HFFc6 (cell line): ENCODE measurements at places on chromosomes 5 and 9.

DNA sequence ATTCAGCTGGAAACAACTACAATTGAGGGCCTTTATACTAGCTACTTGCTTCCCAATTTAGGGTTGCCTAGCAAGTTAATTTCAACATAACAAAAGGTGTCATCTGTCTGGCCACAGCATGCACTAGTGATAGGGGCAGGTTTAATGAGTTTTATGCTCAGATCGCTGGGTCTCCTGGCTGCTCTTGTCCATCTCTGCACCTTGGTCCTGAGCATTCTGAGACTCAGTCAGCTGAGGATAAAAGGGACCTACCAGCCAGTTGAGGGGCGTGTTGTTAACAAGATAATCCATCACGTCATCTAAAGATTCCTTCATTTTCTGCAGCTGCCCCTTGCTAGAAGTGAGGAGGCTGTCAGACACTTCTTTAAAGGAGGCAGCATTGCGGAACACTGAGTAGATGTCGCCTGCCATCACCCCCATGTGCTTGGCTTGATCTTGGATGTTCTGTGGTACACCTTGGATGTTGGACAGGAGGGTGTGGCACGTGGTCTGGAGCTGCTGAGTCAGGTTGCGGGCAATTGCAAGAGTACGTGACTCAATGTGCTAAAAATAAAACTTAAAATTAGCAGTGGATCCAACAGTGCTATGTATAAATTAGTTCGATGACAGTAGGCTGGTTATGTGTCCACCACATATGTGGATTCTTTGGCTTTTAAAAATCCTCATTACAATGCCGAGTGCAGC is 11.0 kb downstream of the PLIN2 start:
- peak; percentile 69 for DNase-seq

DNA sequence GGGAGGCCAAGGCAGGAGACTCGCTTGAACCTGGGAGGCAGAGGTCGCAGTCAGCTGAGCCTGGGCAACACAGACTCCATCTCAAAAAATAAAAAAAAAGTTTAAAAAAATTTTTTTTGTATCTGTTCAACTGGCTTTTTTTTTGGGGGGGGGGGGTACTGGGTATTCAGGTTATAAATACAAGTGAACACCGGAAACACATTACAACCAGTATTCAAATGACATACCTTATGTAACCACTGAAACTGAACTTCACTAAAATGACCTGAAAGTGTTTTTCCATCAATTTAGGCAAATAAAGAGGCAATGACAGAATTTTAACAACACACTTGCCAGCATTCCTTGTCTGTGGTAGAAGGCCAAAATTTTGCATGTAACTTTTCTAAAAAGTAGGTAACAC is 33.5 kb downstream of the STRBP start:
- no peak for DNase-seq

GRCh38 chr5:1288439-1289335 is 6.2 kb downstream of the TERT start:
- no peak for DNase-seq

- DNase-seq = no peak
These were observed 32.6 kb upstream of the IRX4 start for GRCh38 chr5:1915316-1915715.

DNA sequence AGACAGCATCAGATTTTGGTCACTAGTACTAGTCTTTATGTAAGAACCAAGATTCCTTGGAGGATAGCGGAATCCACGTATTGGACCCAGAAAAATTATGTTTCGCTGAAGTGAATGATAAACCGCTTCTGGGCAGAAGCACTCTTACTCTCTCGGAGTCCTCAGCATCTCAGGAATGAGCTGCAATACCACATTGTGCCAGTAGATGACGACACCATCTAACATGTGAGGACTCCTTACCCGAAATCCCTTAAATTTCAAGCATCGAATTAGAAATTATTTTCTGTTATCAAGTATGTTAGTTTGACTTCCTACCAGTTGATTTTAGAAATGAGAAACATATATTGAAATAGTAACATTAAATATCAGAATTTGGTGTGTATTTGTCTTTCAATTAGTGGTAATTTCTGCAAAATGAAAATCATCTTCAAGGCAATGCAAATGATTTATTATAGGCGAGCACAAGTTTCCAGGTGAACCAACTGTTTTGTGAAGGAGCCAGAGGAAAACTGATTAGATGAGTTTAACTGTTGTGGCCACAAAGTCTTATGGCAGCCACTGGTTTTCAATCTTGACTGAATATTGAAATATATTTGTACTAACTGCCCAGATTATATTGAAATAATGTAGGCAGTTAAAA is 66.0 kb upstream of the CAMK4 start:
- DNase-seq = peak; percentile 74

GRCh38 chr9:93265972-93266371 is 82.0 kb downstream of the WNK2 start:
- no peak for DNase-seq

DNA sequence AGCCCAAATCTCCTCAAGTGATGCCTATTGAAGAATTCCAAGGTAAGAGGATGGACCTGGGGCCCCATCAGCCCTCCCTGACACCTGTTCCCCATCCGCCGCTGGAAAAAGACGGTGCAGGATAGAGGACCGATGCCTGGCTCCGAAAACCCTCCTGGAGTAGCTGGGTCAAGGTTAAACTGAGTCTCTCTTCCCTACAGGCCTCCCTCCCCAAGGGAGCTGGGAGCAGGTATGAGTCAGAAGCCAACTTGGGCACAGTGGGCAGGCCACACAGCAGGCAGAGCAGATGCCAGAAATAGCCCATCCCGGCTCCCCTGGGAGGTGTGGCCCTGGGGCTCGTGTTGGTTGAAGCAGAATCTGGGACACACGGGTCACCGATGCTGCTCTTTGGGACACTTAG is 75.6 kb downstream of the NTNG2 start:
- DNase-seq = no peak

DNA sequence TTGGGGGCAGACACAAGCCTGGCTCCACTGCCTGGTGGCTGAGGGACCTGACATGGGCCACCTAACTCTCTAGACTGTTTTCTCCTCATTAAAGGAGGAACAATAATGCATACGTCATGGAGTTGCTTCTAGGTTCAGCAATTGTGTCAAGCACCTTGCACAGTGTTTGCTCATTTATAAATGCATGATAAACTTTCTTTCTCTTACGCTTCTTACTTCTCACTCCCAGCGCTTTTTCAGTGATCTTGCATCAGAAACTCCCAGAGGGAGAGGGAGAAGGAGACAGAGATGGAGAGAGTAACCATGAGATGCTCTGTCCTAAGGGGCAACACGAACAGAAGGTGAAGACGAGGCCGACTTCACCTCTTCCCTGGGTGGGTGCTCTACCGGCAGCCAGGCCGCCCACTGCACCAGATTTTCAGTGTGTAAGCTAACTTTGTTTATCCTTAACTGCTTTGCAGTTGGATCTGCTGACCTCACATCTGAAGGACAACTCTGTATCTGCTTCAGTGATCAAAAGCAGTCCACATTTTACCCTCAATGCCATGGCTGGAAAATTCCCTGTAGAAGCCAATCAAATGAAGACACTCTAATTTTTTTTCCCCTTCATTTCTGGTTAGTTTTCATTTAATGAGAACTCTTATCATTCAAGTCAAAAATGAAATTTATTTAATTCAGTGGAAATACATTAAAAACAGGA is 35.3 kb downstream of the MED27 start:
- DNase-seq = no peak

- DNase-seq = no peak
These were observed 51.4 kb upstream of the KLF9 start for GRCh38 chr9:70465904-70466303.

- DNase-seq = no peak
These were observed 133.9 kb upstream of the ADRA1B start for GRCh38 chr5:159782197-159782994.

- DNase-seq = no peak
These were observed 130.2 kb downstream of the PCSK5 start for GRCh38 chr9:76020652-76021051.

DNA sequence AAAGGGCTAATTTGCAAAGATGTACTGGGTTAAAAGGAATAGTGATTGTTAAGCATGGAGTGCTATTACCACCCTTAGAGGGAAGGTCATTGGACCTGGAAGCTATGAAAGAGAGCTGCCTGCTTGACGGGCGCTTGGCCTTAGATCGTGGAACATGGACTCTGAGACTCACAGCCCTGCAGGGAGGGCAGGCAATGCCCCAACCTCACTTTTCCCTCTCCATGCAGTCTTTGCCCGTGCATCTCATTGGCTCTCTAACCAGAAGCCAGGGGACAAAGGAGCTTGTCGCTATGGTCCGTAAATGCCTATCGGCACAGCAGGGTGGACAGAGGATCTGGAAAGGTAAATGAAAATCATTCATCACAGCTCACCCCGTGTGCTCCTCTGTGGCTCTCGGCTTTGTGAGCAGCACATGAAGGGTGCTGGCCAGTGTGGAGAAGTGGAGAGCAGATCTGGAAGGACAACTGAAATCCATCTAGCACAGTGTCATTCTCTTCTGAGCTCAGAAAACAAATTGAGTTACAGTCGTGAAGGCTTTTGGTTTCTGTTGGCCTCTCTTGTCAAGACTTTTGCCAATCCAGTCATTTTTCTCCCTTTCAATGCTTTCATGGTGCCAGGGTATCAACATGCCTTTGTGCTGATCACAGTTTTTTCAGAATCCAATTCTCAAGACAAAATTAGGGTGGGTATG is 186.2 kb downstream of the SNX18 start:
- no peak for DNase-seq

- DNase-seq = no peak
These were observed 113.9 kb downstream of the ARRDC3 start for GRCh38 chr5:91269198-91269597.

- peak; percentile 69 for DNase-seq
These were observed 35.4 kb upstream of the C5orf47 start for GRCh38 chr5:173953528-173954090.

DNA sequence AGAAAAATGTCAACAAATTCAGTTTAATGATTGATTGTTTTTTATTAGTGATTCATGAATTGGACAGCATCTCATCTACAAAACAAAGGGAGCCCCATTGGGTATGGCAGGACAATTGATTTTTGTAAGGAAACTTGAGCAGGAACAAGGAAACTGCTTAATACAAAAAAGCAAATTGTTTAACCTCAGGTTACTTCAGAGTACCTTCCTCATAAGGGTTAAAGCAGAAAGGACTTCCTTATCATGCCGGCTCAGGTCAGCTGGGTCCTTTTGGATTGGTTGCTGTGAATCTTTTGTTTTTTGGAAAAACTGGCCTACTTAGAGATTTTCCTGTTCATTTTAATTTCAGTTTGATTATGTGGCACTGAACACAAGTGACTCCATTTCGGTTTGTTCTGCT is 211.8 kb downstream of the ARRDC3 start:
- no peak for DNase-seq

DNA sequence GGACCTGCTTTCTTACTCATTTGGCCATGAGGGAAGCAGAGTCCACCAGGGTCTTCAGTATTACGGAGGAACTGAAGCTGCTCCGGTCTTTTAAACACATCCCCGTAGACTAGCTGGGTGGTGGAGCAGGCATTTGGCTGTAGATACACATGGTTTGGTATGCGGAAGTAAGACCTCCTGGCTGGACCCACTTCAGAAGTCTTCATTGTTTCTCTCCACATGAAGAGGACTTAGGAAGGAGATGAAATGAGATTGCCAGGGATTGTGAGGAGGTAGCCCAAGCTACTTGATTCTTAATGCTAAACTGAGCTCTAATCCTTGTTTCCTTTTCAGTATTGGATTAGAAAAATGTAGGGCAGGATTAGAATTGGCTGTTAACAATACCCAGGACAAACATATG is 32.9 kb downstream of the STXBP1 start:
- DNase-seq = no peak

DNA sequence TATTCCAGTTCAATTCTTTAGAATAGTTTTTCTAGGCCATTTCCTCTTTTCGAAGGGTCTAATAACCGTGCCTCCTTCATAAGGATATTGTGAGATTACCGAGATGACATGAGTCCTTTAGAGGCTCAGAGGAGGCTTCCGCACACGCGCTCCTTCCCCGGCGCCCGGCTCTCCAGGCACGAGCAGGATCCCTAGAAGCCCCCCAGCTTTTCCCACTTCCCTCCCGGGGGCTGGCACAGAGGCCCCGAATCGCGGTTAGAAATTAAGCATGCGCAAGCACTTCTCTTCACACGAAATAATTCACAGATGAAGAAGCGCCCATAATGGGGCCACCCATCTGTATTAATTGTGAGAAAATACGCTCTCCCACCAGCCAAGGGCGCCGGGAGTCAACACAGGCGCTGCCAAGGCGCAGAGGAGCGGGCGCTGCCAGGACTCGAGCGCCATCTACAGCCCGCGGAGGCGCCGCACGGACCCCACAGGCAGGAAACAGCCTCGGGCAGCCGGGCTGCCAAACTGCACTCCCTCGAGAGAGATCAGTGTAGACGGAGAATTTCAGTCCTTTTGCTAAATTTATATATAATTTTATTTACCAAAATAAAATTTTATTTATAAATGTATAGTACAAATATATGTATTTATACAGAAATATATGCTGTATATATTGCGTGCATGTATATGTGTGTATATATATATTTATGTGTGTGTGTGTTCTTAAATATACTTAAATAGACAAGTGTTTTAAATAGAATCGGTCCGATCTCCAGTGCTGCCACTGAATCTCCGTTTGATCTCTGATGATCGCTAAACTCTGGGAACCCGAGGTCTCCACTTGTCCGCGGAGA is 258.1 kb upstream of the NFIL3 start:
- peak; percentile 37 for DNase-seq

DNA sequence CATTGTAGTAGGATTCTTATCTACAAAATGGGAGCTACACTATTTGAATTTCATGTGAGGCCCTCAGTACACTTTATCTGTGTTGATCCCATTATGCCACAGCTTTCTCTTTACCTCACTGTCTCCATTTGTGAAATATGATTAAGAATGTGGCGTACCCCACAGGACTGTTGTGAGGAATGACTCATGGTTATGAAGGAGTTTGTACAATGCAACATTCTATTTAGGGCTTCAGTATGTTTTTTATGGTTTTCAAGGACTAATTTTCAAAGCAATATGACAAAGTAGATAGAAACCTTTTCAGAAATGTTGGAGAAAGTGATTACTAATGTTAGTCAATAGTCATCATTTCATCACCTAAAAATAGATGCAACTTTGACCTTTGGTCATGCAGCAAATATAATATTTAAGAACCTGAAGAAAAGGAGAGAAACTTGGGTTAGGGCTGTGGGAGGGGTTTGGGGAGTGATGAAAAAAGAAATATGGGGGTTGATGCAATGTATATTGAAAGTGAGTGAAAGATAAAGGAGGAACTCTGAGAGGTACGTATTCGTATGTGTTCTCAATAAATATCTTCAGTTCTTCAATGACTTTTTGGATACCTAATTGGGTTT is 53.7 kb upstream of the PIP5K1B start:
- no peak for DNase-seq

GRCh38 chr5:156359476-156359875 is 32.5 kb downstream of the SGCD start:
- peak; percentile 74 for DNase-seq

GRCh38 chr9:110156902-110157301 is 51.1 kb downstream of the C9orf152 start:
- peak; percentile 76 for DNase-seq
